GM20000 (cell line): ENCODE measurements at places on chromosomes 2 and 18.

DNA sequence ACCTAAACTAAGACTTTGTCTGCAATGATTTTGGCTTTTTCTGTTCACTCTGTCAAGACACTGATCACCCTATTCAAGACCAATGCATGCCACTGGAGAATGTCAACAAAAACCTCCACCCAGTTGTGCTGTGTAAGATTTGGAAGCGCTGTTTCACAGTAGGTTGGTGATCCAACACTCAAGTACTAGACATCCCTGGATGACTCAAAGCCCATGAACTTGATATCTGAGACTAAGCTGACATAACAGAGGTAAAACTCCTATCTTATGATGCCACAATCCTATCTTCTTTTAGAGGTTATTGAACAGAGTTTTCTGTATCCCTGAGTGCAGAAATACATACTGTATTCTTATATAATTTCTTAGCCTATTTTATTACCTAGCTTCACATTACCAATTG is 251.3 kb upstream of the ETAA1 start:
- no peak for DNase-seq

- peak; percentile 35 for DNase-seq
These were observed 567.6 kb downstream of the PLCL1 start for GRCh38 chr2:198371921-198372543.

GRCh38 chr2:32452338-32453064 is 95.7 kb downstream of the BIRC6 start:
- DNase-seq, result peak; percentile 19

DNA sequence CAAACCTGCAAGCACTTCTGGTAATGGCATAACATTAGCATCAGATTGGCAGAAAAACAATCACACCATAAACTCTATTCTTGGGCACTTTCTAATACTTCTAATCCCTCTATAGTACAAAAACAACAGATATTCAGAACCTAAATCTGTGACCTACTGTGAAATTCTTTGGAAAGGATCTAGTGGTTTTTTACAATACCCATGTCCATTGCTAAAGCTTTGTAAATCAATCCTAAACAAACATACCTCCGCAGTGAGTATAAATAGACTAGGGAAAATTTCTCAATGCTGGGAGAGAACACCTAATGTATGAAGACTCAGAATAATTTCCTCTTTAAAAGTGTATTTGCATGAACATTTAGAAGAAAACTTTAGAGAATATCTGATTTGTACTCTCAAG is 1098.5 kb upstream of the DDX18 start:
- no peak for DNase-seq

GRCh38 chr18:11146238-11146946 is 3.0 kb downstream of the PIEZO2 start:
- no peak for DNase-seq

- DNase-seq, result no peak
These were observed 87.6 kb downstream of the CDC42EP3 start for GRCh38 chr2:37583867-37584266.

GRCh38 chr2:188129677-188130076 is 162.0 kb upstream of the GULP1 start:
- DNase-seq, result no peak

DNA sequence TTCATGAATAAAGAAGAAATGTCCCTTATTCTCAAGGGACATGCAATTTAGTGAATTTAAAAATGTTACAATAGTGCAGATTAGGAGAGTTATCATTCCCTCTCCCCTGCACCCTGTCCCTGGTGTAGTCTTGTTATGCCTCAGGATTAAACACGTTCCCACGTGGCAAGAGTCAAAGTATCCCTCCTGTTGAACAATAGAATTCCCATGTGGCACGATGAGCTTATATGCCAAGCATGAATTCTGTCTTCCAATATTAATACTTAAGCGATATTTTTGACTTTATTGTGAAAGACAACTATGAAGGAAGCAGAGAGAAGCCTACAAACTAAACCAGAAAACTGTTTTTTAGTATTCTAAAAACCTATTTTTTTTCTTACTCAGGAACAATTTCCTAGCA is 36.7 kb upstream of the SPAG16 start:
- DNase-seq, result no peak

- no peak for DNase-seq
These were observed 786 bp downstream of the POLE4 start for GRCh38 chr2:74959106-74959751.

DNA sequence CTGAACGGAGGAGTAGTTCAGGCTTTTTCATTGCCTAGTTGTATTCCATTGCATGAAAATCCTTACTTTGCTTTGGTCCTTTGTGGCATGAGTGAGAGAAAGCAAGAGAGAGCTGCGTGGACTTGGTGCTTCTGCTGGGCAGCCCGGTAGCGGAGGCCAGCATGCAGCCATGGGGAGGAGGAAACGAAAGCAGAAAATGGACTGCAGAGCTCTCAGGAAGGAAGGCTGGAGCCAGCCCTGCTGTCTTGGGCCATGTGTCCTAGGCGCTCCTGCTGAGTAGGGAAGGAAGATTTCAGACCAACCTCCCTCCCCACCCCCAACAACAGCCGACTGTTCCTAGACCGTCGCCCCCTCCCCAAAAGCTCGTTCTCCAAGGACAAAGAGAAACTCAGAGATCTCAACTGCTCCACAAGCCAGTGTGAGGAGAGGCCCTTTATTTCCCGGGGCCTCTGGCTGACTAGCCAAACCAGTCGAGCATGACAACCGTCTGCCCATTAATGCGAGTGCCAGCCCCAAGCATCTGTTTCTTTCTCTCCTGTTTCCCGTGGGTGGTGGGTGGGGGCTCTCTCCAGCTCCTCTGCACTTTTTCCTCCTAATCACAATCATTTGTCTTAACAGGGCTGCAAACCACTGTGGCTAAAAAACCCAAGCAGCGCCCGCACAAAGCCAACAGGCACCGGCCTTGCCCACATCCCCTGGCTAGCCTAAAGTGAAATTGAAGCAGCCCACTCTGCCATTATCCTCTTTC is 66.8 kb upstream of the FZD7 start:
- no peak for DNase-seq

DNA sequence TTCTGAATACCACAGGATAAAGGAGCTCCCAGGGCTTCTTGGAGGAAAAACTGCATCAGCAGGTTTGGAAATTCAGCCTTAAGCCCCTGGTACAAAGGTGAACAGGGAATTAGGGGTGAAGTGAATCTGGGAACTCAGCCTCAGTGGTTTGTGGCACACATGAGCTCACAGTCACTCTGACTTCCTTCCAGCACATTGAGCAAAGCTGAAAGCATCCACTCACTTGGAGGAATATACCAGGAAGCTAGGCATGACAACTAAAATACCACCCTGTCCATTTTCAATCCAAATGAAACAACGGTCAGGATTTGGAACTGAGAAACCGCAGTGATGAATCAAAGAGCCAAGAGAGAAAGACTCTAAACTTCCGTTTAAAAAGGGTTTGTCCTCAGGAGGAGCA is 216.1 kb downstream of the ICOS start:
- DNase-seq, result no peak

- no peak for DNase-seq
These were observed 39.1 kb downstream of the COPS8 start for GRCh38 chr2:237124820-237125219.

- DNase-seq, result peak; percentile 46
These were observed 54.6 kb downstream of the PIKFYVE start for GRCh38 chr2:208320686-208321085.

- DNase-seq, result no peak
These were observed 7.3 kb upstream of the MLPH start for GRCh38 chr2:237479747-237480146.

DNA sequence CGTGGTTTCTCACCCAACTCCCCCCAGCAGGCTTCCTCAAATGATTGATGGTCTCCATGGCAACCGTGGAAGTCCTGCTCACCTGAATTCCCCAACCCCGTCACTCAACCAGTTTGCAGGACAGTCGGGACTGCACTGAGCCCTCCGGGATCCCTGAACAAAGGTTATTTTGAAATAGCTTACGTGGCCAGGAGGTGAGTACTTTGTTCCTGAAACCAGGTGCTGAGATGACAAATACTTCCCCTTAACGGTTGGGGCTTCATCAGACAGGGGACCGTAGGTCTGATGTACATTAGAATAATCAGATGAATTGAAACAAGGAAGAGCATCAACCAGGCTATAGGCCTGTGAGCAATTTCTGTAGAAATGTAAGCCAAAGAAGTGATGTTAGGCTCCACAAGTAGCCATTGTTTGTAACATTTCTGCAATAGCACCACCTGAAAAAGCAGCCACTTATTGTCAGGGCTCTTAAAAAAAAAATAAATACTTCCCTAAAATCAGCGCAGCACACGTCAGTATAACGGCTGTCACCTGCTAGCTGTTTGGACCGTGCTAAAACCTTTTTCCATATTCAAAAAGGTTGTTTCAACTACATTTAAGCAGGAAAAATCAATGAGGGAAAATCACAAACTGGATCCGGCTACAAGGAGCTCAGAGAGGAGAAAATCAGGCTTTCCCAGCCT is 206.4 kb upstream of the ID2 start:
- DNase-seq, result peak; percentile 58

DNA sequence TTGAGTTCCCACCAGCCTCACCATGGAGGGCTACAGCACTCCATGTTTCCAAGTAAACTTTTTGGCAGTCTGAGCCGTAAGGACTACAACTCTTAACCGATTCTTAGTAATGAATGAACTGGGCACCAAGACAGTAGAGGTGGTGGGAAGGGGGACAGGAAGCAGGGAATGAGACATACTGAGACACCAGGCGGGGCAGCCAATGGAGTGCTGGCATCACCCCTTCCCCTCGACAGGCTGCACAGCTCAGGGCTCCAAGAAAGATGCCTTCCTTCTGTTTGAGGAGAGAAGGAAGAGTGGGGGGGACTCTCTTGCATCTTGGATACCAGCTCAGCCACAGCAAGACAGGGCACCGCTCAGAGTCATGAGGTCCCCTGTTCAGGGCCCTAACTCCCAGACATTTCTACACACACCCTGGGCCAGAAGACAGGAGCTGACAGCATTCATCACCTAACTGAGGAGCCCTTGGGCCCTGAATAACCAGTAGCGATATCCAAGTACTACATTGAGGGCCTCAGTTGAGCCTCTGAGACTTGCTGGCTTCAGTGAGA is 45.2 kb downstream of the USP34 start:
- DNase-seq, result no peak

- DNase-seq, result peak; percentile 31
These were observed 106.3 kb downstream of the TTN start for GRCh38 chr2:178700922-178701342.

DNA sequence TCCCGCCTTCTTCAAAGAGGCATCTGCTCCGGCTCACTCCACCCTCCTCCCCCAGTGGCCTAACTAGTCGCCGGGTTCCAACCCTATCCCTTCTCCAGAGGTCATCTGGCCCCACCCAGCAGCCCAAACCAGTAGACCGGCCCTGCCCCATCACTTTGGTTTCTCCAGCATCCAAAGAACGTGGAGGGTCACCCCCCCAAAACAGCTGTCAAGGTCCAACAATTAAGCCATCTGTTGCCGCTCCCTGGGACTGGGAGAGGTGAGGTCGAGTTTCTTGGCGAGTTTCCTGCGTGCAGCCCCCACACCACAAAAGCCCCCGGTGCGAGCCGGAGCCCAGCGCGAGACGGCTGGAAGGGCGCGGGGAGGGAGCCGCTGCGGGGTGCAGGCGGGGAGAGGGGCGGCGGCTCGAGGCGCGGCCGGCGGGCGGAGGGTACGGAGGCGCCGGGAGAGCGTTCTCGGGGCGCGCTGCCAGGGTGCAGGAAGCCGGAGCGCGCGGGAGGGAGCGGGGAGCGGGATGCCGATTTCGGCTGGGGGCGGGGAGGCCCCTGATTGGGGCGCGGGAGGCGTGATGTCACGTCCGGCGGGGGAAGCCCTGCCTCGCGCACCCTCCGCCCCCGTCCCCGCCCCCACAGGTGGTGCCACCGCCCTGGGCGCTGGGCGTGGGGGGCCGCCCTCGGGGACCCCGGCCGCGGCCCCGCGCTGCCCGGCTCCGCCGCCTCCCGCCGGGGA is 571 bp upstream of the GPC1 start:
- peak; percentile 95 for DNase-seq

DNA sequence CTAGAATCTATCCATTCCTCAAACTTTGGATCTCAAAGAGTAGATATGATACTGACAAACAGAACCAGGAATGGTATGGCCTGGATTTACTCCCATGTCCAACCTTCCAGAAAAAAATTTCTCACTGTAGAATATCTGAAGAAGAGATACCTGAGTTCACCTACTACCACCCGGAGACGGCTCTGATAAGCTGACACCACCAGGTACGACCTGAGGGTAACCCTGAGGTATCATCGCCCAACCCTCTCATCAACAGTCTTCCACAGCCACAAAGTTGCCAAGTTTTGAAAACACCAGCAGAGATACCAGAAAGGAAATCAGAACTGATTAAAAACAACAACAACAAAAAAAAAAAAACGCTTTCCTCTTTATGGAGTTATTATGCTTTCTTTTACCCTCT is 102.9 kb downstream of the LRP2 start:
- DNase-seq, result no peak

DNA sequence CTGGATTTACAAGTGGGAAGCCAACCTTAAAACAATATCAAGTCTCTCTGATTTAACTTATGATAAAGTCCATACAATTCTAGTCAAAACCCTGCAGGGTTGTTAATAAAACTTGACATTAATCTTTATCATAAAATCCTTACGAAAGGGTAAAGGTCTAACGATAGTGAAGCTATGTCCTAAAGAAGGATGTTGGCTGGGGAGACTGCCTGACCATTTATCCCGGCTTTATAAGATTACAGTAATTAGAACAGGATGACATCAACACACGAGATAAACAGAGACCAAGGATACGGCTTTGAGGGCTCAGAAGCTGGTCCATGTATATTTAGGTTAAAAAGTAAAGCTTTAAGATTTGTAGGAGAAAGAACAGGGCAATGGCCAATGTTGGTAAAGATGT is 189.0 kb upstream of the COPS8 start:
- no peak for DNase-seq

GRCh38 chr18:55414475-55414874 is 173.5 kb downstream of the TCF4 start:
- DNase-seq, result no peak

DNA sequence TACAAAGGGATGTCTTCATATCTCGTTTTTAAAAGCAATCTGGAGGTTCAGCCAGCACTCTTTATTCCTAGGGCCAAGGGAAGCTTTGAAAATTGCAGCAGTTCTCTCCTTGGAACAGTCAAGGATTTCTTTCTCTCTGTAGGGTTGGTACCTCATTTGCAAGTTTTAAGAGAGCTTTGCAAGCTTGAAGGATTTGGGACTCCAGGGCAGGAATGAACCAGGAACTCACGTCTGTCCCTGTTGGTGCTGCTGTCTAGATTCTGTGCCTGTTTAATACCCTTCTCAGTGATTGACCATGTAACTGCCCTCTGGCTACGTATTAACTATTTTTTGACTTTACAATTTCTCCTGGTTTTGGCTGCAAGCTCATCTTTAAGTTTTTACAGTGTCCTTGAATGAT is 262.5 kb upstream of the ST6GAL2 start:
- no peak for DNase-seq

- DNase-seq, result no peak
These were observed 11.9 kb downstream of the IL1B start for GRCh38 chr2:112824694-112825085.
